ENCODE measurements at places on chromosomes 16 and 17. TPM values are rescaled to one million over a fixed set of nuclear protein-coding genes. Genes with fewer than 3 reads are reported as not detected.

The ACSM2A gene
- polyA plus RNA-seq: 85.7 TPM

DNA sequence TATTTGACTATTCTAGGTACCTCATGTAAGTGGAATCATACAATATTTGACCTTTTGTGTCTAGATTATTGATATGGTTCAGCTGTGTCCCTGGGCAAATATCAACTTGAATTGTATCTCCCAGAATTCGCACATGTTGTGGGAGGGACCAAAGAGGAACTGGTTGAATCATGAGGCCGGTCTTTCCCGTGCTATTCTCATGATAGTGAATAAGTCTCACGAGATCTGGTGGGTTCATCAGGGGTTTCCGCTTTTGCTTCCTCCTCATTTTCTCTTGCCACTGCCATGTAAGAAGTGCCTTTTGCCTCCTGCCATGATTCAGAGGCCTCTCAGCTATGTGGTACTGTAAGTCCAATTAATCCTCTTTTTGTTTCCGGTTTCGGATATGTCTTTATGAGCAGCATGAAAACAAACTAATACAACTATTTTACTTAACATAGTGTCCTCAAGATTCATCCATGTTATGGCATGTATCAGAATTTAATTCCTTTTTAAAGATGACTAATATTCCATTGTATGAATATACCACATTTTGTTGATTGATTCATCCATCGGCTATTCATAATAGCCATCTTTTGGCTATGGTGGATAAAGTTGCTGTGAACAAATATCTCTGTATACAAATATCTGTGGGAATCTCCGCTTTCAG lies 129.1 kb downstream of the FTO start:
- no peak for DNase-seq

DNA sequence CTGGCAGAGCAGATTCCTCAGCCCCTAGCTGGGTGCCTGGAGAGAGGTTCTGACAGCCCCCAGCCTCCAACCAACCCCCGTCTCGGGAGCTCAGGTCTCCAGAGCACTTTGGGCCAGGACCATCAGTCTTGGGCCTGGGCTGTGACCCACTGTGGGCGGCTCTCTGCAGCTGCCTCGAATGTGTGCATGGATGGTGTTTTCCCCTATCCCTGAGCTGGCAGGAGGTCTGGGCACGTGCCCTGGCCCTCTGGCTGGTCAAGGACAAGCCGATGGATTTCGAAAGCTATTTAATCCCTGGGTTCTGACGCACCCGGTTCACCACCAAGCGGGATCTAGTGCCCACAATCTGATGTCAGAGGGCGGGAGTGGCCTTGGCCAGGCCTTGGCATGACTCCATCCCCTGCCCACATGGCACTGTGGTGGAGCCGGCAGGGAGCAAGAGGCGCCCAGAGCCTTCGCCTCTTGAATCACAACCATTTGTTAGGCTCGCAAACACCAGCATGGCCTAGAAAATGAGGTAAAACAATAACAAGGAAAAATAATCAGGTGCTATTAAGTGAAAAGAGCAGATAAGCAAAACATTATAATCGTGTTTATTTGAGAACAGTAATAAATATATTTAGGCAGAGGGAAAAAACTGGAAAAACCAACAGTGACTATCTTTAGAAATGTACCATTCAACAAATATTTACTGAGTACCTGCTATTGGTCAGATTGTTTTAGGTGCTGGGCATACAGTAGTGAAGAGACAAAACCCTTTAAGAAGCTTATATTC lies 69.3 kb upstream of the TOB1 start:
- DNase-seq: no peak

- no peak for DNase-seq
Measured at GRCh38 chr17:2689411-2690164, 22.0 kb downstream of the CLUH start.

- DNase-seq: no peak
Measured at GRCh38 chr16:59039066-59039720, 305.1 kb upstream of the GOT2 start.

Data from renal cortex interstitium (tissue), 15 donors.